Epithelial cell of proximal tubule (primary cell): ENCODE measurements at places on chromosomes 4 and X. TPM values are rescaled to one million over a fixed set of nuclear protein-coding genes. Genes with fewer than 3 reads are reported as not detected.
A peak's percentile ranks its signal among the peaks of the same experiment; 100 is the strongest.

DNA sequence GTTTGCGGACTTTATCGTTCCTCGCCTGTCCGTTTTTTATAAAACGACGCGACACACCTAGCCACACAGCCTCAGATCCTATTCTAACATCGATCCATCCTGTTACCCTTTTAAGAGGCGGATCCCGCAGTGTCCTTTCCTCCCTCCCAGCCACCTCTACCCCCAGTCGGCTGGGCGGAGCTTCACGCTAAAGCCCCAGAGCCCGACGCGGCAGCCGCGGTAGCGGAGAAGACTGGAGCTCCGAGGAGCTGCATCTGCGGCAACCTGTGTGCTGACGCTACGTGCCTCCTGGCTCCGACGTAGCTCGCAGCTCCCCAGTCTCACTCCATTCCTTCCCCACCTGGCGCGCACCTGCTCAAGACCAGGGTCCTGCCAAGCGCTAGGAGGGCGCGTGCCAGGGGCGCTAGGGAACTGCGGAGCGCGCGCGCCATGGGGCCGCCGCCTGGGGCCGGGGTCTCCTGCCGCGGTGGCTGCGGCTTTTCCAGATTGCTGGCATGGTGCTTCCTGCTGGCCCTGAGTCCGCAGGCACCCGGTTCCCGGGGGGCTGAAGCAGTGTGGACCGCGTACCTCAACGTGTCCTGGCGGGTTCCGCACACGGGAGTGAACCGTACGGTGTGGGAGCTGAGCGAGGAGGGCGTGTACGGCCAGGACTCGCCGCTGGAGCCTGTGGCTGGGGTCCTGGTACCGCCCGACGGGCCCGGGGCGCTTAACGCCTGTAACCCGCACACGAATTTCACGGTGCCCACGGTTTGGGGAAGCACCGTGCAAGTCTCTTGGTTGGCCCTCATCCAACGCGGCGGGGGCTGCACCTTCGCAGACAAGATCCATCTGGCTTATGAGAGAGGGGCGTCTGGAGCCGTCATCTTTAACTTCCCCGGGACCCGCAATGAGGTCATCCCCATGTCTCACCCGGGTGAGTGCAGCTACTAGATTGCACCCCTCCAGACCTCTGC is at the start of gene RNF128:
RNF128 (plus strand) TSS at position 217 of the 953 bp plus-strand sequence; CDS start at position 430, 213 bp downstream.
- no peak for DNase-seq

DNA sequence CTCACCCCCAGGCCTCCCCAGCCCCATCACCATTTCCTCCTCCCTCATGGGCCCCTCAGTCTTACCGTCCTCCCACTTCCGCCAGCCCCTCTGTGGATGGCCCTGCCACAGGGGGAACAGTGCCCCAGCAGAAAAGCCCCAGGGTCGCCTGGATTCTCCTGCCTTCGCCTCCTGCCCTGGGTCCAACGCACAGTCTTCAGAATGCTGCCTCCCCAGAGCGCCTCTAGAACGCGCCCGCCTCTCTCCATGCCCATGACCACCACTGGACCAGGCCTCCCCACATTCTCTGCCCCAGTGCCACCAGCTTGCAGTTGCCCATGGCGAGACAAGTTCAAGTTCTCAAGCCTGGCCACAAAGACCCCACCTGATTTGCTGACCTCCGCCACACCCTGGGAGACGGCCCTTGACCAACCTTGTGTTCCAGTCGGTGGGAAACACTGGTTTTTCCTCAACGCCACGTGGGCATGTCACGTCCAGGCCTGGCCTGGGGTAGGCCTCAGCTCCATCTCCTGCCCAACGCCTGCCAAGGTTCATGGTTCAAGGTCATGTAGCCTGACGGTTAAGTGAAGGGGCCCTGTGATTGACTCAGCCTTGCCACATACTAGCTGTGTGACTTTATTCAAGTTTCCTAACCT is 634 bp upstream of the PLXNB3 start:
- no peak for DNase-seq

The RNF150 gene
- total RNA-seq, result 0.58 and 0.69 TPM in 2 replicates

GRCh38 chr4:38145033-38145678 is 185.0 kb downstream of the PTTG2 start:
- DNase-seq, result no peak

DNA sequence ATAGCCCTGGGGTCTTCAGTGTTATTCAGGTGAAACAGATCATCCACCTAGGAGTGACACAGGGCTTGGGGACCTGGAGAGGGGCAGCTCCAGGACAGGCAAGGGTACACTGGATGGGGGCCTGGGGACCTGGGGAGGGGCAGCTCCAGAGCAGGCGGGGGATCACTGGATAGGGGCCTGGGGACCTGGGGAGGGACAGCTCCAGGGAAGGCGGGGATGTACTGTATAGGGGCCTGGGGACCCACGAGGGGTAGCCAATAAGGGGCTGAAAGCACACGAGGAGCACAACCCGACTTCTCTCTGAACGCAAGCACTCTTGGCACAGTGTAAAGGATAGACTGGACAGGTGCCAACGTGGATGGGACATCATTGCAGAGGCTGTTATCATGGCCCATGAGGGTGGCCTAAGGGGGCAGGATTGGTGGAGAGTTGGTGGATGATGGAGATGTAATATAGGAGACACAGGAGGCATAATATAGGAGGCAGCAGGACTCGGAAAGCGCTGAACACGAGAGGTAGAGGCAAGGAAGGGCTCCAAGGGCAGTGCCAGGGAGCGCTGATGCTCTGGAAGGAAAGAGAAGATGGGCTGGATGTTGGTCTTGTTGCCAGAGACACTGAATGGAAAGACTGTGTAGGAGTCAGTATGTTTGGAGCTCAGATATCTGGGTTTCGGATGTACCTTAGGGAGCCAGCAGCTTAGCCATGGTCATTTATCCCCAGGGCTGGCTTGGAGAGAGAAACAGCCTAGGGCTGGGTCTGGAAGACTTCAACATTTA is 37.9 kb upstream of the FGFBP2 start:
- DNase-seq, result no peak

DNA sequence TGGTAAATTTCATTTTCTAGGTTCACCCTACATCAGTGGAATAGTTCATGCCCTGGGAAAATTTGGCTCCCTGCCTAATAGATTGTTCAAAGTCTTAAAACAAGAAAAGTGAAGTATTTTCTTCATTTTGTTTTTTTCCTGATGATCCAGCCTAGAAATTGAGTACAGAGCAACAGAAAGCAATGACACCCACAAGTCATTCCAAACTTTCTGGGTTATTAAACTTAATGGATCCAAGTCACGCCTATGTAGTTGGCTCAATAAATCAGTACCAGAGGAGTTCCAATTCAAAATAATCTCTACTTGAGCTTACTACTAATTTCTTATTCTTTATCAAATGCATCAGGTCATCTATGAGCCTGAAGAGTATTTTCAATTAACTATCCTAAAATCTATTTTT is 937.6 kb upstream of the SLIT2 start:
- no peak for DNase-seq

DNA sequence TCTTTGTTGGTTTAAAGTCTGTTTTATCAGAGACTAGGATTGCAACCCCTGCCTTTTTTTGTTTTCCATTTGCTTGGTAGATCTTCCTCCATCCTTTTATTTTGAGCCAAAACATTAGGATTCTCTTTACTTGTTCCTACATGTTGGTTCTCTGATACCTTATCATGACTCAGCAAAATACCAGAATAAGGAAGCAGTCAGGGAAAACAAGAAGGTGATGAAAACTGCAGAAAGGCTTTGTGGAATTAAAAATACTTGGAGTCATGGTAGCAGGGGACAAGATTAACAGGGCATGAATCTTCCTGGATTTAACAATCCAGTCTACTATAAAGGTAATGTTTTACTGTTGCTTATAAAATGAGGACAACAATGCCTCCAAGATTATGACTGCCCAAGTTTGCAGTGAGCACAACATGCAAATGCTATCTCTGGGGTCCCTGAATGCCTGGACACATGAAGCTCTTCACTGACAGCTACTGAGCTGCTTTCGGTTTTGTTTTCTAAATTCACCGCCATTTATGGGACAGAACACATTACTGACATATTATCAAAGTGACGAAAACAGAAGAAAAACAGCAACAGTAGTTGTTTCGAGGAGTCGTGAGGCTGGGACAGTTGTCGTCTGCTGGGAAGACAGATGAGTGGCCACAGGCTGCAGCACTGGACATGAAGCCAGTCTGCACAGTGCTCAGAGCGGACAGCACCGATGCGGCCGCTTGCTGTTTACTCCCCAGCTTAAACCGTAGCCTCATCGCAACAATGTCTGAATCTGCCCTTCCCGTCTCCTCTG is 174.5 kb upstream of the DKK2 start:
- peak; percentile 2 for DNase-seq

The TMPRSS11F gene
- not detected in 2 replicates for total RNA-seq

DNA sequence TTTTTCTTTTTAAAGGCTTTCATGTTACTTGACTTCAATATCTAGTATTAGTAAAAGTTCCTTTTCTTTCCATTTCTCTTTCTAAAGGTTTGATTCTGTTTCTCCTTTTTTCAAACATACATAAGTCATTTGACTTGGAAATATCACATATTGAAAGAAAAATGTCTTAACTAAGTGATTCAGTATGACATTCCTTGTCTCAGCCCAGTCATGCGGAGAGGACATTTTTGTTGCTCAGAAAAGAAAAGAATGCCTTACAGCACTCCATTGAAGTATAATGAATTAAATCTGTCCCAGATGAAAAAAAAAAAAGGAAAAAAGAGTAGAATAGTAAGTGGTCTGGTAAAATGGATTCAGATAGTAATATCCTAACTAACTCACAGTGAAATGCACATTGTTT is 466.1 kb downstream of the ADGRL3 start:
- DNase-seq, result peak; percentile 10

DNA sequence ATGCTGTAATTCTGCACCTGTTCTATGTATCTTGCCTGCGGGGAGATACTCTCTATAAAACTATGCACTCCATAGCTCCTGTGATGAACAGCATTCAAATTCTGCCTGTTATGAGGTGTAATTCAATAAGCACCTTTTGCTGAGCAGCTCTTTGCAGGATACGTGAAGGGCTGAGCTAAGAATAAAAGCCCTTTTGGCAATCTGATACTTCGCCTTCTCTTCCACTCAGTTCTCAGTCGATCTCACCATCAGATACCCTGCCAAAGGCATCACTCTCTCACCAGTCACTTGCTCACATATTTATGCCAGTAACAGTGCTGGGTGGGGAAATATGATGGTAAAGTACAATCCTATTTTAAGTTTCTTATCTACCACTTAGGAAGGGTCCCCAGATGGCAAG is 67.2 kb downstream of the RPS3A start:
- no peak for DNase-seq

- DNase-seq, result no peak
Observed at GRCh38 chr4:153346563-153346962, 2.1 kb downstream of the MND1 start.

DNA sequence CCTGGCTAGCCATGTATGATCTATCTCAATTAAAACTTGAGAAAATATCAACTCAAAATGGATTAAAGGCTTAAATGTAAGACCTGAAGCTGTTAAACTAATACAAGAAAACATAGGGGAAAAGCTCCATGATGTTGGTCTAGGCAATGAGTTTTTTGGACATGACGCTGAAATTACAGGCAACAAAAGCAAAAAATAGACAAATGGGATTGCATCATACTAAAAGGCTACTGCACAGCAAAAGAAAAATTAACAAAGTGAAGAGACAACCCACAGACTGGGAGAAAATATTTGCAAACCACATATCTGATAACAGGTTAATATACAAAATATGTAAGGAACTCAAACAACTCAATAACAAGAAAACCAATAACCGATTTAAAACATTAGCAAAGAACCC is 8.4 kb downstream of the GC start:
- DNase-seq, result no peak

The AADAT gene
- 12.5 and 17.4 TPM in 2 replicates for total RNA-seq

The ETDC gene
- total RNA-seq, result not detected in 2 replicates

The NAP1L3 gene
- 1.4 TPM in 2 replicates for total RNA-seq

DNA sequence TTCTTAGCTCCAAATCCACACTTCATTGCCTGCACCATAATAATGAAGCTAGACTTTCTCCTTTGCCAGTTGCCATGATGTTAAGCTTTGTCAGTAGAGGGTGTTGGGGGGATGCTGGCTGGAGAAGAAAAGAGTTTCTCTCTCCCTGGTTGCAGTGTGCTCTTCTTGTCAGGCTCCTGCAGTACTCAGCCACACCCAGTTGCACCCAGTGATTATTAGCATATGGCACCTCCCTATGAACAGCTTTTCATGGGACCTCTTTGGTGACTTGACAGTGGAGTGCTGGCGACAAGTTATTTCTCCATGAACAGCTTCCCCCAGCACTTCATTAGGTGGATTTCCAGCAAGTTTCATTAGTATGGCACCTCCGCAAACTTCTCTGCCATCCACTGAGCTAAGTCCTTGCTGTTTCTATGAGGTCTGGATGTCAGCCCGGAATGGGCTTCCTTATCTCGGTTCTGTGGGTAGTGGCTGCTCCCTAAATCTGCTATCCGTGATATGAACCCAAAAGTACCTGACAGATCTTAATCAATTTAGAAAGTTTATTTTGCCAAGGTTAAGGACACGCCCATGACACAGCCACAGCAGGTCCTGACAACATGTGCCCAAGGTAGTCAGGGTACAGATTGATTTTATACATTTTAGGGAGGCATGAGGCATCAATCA is 18.8 kb upstream of the OTUD4 start:
- no peak for DNase-seq

The ODAM gene
- not detected in 2 replicates for total RNA-seq

The PPARGC1A gene
- total RNA-seq, result 0.72 and 1.4 TPM in 2 replicates

GRCh38 chrX:72676465-72676864 is 37.6 kb downstream of the PHKA1 start:
- peak; percentile 7 for DNase-seq

The RBM46 gene
- 0.40 and 0.43 TPM in 2 replicates for total RNA-seq

- no peak for DNase-seq
Observed at GRCh38 chr4:158845311-158846041, 76.7 kb downstream of the FNIP2 start.

- DNase-seq, result no peak
Observed at GRCh38 chrX:125998432-125998831, 167.7 kb downstream of the DCAF12L2 start.

The CACNA1F gene
- 0.12 TPM in 1 of 2 replicates, not detected in the other for total RNA-seq

- no peak for DNase-seq
Observed at GRCh38 chr4:6529021-6529420, 46.0 kb upstream of the MAN2B2 start.

DNA sequence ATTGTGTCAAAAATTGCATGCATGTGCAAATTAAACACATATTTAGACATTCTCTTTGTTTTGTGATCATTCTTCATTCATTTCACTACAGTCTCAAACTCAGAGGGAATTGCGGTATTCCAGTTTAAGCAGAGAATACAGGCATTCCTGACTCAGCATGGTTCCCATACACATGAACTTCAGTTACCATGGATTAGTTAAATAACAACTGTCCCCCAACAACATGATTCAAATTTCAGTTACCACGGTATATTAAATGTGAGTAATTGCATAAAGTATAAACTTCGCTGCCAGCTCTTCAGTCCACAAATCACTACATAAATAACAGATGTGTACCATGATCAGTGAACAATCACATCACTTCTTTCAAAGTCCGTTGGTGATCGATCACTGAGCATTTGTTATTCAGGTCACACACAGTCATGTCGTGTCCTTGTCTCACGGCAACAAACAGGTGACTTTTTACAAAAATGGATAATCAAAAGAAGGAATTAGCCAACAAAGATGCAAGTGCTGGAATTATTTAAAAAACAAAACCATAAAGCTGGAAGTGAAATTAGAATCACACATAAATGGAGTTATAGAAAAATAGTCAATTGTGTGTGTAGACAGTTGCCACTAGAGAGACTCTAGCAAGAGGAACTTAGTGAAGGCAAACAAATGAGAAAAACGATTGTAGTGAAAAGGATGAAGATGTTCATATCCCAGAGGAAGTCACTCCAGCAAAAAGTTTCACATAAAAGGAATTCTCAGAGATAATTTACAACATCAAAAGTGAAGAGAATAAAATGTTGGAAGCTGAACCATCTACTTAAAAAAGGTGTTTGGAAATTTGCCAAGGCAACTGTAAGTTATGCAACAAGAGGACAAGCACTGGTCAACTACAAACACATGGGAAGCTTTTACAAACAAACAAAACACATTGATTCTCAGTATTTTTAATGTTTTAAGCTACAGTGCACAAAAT is 138.6 kb upstream of the SMARCAD1 start:
- no peak for DNase-seq
